ENCODE measurements at places on chromosomes 1 and 21. TPM values are rescaled to one million over a fixed set of nuclear protein-coding genes. Genes with fewer than 3 reads are reported as not detected.

The ZNF648 gene
- not detected for total RNA-seq

The ZNF691 gene
- 5.7 TPM for total RNA-seq

The FGR gene
- 0.13 TPM for total RNA-seq

The CFAP126 gene
- total RNA-seq = not detected
